ENCODE measurements at places on chromosomes 4 and X. TPM values are rescaled to one million over a fixed set of nuclear protein-coding genes. Genes with fewer than 3 reads are reported as not detected.

DNA sequence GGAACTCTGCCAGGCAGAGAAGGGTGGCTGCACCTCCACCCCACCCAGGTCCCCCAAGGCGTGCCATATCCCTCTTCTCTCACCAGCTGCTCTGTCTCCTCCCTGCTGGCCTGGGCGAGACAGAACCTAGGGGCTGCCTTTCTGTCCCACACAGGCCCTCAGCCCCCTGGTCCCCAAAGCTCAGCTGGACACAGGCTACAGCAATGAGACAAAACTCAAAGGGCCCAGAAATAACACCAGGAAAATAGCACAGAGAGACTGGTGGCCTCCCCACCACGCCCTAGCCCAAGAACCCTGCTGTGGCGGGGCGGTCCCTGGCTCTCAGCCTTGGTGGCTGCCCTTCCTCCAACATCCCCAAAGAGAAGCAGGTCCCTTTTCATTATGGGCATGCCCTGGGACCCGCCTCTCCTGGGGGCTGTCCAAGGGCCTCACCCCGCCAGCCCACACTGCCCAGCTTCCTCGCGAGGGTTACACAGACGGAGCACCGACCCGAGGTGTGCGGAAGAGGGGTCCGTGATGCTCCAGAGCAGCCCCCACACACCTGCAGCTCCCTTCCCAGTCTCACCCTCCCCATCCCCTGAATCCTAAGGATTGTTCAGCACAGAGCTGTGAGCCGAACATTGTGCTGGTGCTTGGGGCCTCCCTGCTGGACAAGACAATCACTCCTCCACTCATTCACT is 67.7 kb upstream of the HMX1 start:
- DNase-seq: no peak

Gene GC
- polyA plus RNA-seq: 3.0 TPM

- DNase-seq: no peak
These were observed 171.1 kb downstream of the PDGFRA start for GRCh38 chr4:54400188-54400587.

DNA sequence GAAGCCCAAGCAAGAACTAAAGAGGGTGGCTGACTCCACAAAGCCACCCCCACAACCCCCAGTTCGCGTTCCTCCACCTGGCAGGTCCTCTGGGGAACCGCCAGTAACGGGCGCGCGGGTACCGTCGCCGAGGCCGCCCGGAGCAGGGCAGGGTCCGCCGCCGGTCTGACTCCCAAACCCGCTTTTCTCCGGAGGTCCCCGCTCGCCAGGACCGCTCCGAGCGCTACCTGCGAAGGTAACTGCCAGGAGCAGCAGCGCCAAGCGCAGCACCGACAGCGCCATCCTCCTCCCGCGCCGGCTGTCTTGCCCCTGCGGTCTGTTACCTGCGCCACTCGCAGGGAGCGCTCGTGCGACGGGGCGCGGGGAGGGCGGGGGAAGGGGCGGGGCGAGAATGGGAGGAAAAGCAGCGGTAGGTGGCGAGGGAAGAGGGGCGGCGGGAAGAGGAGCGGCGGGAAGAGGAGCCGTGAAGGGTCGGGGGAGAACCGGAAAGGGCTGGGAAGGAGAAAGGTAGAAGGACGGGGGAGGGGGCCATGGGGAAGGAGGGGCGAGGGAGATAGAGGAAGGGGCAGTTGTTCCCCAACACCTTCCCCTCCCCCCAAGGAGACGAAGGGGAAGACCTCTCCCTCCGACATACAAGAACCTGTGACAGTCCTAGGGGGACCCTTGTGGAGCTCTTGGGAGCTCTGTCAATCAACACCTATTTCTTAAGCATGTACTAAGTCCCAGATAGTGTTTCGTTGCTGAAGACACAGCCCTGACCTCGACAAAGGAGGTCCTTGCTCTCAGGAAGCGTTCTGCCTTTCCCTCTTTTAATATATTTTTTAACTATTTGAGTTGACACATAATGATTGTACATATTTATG is at the start of gene SPINK2:
SPINK2 (minus strand) TSS at position 321 of the 863 bp plus-strand sequence; CDS start at position 282, 39 bp downstream.
- peak; percentile 54 for DNase-seq

DNA sequence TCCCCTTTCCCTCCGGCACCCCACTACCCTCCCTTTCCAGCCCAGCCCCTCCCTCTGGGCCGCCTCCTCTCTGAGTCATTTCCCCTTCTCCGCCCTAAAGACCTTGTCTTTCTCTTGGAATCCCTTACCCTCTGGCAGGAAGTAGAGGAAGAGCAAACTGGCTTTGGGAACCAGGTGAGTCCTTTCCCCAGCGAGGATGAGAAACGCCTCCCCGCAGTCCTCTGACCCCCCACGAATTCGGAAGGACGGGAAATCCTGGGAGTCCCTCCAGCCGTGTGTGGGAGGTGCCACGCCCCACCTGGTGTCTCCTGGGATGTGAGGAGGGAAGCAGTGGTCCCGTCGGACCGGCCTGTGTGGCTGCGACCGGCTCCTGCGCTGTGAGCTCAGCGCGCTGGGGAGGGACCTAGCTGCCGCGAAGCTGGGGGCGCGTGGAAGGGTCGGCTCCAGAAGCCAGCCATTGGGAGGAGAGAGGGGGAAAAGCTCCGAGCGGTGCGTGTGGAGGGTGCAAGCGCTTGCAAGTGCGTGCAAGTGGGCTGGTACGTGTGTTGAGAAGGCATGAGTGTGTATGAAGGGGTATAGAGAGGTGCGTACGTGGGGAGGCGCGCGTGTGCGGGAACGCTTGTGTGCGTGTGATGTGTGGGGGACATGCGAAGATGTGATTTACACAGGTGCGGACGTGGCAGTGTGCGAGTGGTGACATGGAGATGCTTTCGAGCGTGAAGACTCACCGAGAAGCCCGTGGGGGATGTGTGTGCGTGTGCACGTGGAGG is 46.3 kb downstream of the TEX13B start:
- DNase-seq: no peak

GRCh38 chr4:25792876-25793275 is 69.9 kb downstream of the SEL1L3 start:
- DNase-seq: no peak

DNA sequence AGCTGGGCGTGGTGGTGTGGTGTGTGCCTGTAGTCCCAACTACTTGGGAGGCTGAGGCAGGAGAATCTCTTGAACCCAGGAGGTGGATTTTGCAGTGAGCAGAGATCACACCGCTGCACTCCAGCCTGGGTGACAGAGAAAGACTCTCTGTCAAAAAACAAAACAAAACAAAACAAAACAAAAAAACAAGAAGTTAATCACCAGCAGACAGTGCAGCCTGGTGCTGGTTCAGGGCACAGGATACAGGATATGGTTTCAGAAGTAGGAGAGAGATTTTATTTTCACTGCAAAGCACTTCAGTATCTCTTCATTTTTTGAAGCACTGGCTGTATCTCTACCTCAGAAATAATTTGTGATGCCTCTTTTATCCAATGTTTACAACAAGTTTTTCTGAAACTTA is 1222.9 kb upstream of the PRKX start:
- DNase-seq: no peak

- no peak for DNase-seq
These were observed 628.3 kb downstream of the TRIML1 start for GRCh38 chr4:188767496-188767895.

DNA sequence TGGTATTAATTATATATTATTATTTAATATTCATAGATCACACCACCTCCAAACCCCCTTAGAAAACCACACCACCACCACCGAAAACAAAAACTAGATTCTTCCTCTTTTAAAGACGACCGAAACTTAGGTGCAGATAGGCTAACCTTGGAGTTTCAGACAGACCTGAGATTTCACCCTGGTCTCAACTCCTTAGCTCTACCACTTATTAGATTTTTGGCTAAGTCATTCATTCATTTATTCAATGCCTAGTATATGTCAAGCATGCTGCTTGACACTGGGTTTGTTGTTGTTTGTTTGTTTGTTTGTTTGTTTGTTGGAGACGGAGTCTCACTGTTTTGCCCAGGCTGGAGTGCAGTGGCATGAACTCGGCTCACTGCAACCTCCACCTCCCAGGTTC is 9.5 kb upstream of the BMP2K start:
- no peak for DNase-seq

DNA sequence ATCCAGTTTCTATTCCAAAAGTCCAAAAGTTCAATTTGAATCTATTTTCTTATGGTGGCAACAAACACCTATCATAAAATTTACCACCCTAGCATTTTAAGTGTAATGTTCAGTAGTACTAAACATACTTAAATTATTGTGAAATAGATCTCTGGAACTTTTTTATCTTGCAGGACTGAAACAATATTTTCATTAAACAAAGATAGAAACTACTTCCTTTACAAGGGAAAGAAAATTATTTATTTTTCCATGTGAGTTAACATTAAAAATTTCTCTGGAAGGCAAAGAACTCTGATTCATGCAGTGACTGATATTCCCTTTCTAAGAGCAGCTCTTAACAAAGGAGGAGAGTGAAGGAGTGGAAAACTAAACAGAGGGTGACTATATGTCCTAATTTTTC is 40.2 kb downstream of the ADH7 start:
- DNase-seq: peak; percentile 44

Gene SPANXD
- not detected for polyA plus RNA-seq

Data from small intestine (tissue), 16 donors.